Activated CD8-positive, alpha-beta T cell treated with anti-CD3 and anti-CD28 coated beads for 36 hours (primary cell): ENCODE measurements at places on chromosomes 6 and 20. TPM values are rescaled to one million over a fixed set of nuclear protein-coding genes. Genes with fewer than 3 reads are reported as not detected.

DNA sequence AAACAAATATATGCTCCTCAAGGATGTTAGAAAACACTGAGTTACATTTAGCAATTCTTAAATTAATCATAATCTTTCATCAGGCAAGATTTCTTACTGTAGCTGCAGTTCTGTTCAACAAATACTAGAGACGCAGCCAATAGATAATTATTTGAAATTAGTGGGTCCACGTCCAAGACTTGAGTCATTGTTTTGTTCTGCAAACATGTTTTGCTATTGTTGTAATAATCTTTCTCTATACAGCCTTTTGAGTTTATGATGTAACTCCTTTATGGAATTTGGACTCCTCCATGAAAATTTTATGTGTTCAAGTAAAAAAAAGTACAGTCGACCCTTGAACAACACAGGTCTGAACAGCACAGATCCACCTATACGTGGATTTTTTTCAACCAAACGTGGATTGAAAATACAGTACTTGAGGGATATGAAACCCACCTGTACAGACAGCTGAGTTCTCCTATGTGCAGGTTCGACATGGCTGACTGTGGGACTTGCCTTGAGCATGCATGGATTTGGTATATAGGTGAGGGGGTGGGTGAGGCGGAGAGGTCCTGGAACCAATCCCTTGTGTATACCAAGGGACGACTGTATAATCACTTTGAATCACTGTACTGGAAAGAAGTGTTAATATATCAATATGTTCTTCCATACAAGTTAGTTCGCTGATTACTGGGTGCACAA is 41.3 kb upstream of the SLC22A16 start:
- H3K27me3 ChIP-seq, result peaks cover 3% of the 10 kb centered on the region
- no peak overlapping the region for H3K27ac ChIP-seq

GRCh38 chr20:14657266-14658005 is 320.0 kb upstream of the FLRT3 start:
- no peaks in the 10 kb centered on the region for H3K27me3 ChIP-seq
- no peak overlapping the region for H3K4me3 ChIP-seq
- DNase-seq, result no peak
- H3K36me3 ChIP-seq, result no peaks in the 10 kb centered on the region
- H3K4me1 ChIP-seq, result no peaks in the 10 kb centered on the region
- no peak overlapping the region for H3K27ac ChIP-seq

GRCh38 chr6:90978046-90978445 is 391.2 kb upstream of the MAP3K7 start:
- DNase-seq, result no peak
- H3K27me3 ChIP-seq, result no peaks in the 10 kb centered on the region
- H3K4me3 ChIP-seq, result no peak overlapping the region

DNA sequence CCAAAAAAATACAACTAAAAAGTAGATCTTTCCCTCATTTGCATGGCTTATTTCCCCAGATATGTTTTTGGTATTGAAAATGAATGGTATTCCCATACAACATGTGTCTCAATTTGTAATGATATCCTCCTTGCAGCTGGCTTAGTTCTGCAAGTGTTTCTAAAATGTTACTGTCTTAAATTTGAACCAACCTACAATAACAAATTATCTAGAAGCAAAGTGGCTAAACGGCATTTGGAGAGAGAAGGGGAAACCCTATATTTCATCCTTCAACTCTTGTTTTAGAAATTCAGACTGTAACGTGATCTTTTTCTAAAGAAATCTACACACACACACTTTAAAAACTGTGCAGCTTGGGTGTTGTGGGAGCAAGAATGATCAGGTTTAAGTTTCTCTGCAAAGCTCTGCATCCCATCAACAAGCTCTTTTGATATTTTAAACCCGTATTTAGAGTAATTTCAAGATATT is 153.0 kb downstream of the SOBP start:
- peaks cover 6% of the 10 kb centered on the region for H3K27me3 ChIP-seq
- no peak overlapping the region for H3K4me3 ChIP-seq
- H3K36me3 ChIP-seq, result no peaks in the 10 kb centered on the region
- no peak overlapping the region for H3K27ac ChIP-seq
- DNase-seq, result no peak

TBP gene
- total RNA-seq, result 22.1 TPM

DNA sequence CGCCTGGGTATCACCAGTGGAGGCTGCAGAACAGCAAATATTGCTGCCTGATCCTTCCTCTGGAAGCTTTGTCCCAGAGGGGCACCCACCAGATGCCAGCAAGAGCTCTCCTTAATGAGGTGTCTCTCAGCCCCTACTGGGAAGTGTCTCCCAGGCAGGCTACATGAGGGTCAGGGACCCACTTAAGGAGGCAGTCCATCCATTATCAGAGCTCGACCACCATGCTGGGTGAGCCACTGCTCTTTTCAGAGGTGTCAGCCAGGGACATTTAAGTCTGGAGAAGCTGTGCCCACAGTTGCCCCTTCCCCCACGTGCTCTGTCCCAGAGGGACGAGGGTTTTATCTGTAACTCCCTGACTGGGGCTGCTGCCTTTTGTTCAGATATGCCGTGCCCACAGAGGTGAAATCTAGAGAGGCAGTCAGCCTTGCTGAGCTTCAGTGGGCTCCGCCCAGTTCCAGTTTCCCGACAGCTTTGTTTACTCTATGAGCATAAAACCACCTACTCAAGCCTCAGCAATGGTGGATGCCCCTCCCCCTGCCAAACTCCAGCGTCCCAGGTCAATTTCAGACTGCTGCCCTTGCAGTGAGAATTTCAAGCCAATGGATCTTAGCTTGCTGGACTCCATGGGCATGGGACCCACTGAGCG is 25.9 kb upstream of the AIG1 start:
- H3K27ac ChIP-seq, result no peak overlapping the region
- peaks cover 7% of the 10 kb centered on the region for H3K4me1 ChIP-seq
- H3K27me3 ChIP-seq, result peaks cover 6% of the 10 kb centered on the region

DNA sequence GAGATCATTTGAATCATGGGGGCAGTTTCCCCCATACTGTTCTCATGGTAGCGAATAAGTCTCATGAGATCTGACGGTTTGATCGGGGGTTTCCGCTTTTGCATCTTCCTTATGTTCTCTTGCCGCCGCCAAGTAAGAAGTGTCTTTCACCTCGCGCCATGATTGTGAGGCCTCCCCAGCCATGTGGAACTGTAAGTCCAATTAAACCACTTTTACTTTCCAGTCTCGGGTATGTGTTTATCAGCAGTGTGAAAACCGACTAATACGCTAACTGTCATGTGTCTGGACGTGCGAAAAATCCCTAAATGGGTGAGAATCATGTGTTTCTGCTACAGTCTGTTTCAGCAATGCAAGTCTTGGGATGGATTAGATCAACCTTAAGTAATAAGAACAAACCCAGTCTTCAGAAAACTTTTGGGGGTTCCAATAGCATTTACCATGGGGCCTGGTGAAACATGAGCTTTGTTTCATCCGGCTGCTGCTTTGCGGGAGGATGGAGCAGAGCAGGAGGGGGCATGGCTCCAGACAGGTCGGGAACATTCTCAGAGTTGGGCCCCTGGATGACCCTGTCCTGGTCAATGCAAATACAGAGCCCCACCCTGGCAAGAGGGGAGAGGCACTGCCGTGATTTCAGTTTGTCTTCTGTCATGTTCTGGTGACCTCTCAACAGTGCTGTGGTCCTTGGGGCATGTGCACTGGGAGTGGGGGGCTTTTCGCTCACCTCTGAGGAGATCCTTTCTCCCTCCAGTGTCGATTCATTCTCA is 41.5 kb downstream of the CTCFL start:
- no peak overlapping the region for H3K4me3 ChIP-seq
- no peaks in the 10 kb centered on the region for H3K36me3 ChIP-seq
- H3K4me1 ChIP-seq, result peaks cover 17% of the 10 kb centered on the region

SLC26A8 gene
- not detected for total RNA-seq

DNA sequence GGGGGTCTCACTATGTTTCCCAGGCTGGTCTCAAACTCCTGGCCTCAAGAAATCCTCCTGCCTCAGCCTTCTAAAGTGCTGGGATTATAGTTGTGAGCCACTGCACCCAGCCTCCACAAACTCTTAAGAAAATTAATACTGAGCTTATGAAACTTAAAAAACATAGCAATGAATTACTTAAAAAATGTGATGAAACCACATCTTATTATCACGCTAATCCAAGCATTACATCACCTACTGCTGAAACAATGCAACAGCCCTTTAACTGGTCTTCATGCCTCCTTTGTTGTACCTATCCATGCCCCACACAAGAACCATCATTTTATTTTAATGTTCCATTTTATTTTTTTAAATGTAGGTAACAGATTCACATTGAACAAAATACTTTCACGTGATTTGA is 24.9 kb downstream of the SESN1 start:
- H3K36me3 ChIP-seq, result no peaks in the 10 kb centered on the region
- DNase-seq, result no peak
- no peak overlapping the region for H3K4me3 ChIP-seq
- no peak overlapping the region for H3K27ac ChIP-seq
- H3K27me3 ChIP-seq, result no peaks in the 10 kb centered on the region
- H3K4me1 ChIP-seq, result peaks cover 35% of the 10 kb centered on the region

DEFB126 gene
- total RNA-seq, result not detected

- H3K4me1 ChIP-seq, result peaks cover 38% of the 10 kb centered on the region
- no peaks in the 10 kb centered on the region for H3K27me3 ChIP-seq
- DNase-seq, result peak; percentile 45
- H3K4me3 ChIP-seq, result peak overlapping the region; percentile 81
- H3K36me3 ChIP-seq, result peaks cover 4% of the 10 kb centered on the region
These were observed 100.7 kb downstream of the NOL4L start for GRCh38 chr20:32484225-32484957.

NHSL1 gene
- total RNA-seq, result 0.49 TPM

ARFRP1 gene
- total RNA-seq, result 41.7 TPM

TMEM170B gene
- total RNA-seq, result 1.8 TPM

- no peaks in the 10 kb centered on the region for H3K27me3 ChIP-seq
- peaks cover 30% of the 10 kb centered on the region for H3K36me3 ChIP-seq
- no peak overlapping the region for H3K4me3 ChIP-seq
- peaks cover 9% of the 10 kb centered on the region for H3K4me1 ChIP-seq
- no peak overlapping the region for H3K27ac ChIP-seq
These were observed 22.0 kb downstream of the ZNF341 start for GRCh38 chr20:33753763-33754162.

GRCh38 chr6:160173806-160174527 is 52.4 kb downstream of the SLC22A1 start:
- H3K4me1 ChIP-seq, result no peaks in the 10 kb centered on the region
- no peak overlapping the region for H3K27ac ChIP-seq
- H3K4me3 ChIP-seq, result no peak overlapping the region

DNA sequence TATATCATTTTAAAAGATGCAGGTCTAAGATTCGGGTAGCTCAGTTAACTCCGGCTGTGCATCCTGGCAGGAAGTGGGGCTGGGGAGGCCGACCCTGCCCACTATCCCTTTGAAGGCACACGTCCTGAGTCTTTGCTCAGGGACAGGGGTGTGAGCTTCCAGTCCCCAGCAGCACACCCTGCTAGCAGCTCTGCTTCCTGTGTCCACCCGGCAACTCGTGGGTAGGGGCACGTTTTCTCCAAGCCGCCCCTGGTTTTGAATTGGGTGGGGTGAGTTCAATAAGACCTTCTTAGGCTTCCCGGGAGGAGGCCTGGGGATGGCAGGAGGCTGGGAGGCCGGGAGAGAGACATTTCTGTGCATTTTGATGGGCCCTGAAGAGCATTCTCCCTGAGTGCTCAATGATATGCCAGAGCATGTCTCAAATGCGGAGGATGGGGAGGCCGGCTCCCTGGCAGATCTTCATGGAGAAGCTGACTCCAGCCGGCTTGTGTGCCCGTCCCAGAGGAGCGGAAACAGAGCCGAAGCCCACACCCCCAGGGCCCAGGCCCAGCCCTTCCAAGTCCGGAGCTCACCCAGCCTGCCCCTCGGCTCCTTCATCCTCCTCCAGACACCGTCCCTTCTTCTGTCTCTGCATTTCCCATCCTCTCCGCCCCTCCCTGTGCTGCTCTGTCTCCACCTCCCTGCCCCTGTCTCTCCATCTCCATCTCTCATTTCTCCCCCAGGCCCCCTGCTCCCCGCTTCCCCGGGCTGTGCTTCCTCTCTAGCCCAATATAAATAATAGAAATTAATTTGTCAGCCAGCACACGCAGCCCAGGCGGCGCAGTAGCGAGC is 36.3 kb upstream of the ZFAND3 start:
- H3K36me3 ChIP-seq, result no peaks in the 10 kb centered on the region
- H3K27ac ChIP-seq, result peak overlapping the region; percentile 52
- H3K4me1 ChIP-seq, result peaks cover 13% of the 10 kb centered on the region
- peak overlapping the region; percentile 75 for H3K4me3 ChIP-seq

DNA sequence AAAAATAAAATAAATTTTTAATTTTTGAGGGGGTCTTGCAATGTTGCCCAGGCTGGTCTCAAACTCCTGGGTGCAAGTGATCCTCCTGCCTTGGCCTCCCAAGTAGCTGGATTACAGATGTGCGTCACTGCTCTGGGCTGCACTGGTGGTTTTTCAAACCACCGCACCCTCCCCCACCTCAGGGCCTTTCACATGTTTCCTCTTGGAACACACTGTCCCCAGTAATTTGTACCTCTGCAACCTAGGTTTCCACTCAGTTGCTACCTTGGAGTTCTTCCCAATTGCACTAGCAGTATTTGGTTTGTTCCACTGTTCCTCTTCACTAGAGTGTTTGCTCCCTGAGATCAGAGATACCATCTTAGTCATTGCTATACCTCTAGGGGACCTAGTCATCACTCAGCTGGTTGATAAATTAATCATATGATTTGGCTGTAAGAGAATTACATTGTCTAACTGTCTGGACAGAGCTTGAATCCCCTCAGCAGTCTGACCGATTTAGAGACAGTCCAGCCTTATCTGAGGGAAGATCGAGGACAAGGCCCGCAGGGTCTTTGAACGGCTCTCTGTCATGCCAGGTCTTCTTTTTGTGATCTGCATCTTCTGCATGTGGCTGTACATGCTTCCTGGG is 32.0 kb downstream of the CEP43 start:
- peaks cover 59% of the 10 kb centered on the region for H3K36me3 ChIP-seq
- no peaks in the 10 kb centered on the region for H3K27me3 ChIP-seq

GRCh38 chr20:46698788-46699187 is 9.5 kb upstream of the TP53RK start:
- no peak for DNase-seq
- peaks cover 5% of the 10 kb centered on the region for H3K4me1 ChIP-seq
- no peaks in the 10 kb centered on the region for H3K36me3 ChIP-seq
- H3K27ac ChIP-seq, result no peak overlapping the region

DNA sequence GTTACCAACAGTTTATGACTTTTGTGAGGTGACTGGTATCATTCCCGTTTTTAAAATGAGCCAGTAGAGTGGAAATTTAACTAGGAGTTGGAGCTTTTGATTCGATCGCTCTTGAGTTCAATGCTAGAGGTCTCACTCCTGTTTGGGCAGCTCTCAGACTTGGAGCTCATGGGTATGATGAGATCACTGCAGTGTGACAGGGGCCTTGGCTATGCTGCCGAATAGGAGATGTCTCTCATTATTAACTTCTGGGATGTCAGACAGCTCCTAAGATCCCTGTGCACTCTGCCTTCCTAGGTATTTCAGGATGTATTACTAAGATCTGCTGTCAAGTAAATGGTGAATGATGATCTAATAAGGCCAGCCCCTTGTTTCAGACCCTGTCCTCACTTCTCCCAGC is 20.4 kb downstream of the AKAP12 start:
- peaks cover 8% of the 10 kb centered on the region for H3K27me3 ChIP-seq
- no peaks in the 10 kb centered on the region for H3K4me1 ChIP-seq
- H3K36me3 ChIP-seq, result no peaks in the 10 kb centered on the region

PNLDC1 gene
- total RNA-seq, result 0.54 TPM

- H3K4me3 ChIP-seq, result no peak overlapping the region
- peaks cover 4% of the 10 kb centered on the region for H3K27me3 ChIP-seq
- no peaks in the 10 kb centered on the region for H3K4me1 ChIP-seq
- DNase-seq, result no peak
These were observed 60.2 kb upstream of the RNF144B start for GRCh38 chr6:18326980-18327379.
